ENCODE measurements at places on chromosomes 3 and 15.

DNA sequence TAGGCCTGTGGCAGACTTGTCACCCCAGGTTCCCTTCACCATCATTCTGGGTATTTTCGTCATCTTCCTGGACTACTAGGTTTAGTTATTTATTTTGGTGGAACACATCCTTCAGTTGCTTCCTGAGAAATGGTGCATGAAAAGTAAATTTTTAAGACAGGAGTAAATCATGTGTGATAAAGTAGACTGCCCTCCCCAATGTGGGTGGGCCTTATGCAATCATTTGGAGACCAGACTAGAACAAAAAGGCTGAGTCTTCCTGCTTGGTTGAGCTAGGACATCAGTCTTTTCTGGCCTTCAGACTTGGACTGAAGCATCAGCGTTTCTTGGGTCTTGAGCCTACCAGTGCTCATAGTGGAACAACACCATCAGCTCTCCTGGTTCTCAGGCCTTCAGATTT is 50.7 kb upstream of the SLC2A2 start:
- no peak for DNase-seq

DNA sequence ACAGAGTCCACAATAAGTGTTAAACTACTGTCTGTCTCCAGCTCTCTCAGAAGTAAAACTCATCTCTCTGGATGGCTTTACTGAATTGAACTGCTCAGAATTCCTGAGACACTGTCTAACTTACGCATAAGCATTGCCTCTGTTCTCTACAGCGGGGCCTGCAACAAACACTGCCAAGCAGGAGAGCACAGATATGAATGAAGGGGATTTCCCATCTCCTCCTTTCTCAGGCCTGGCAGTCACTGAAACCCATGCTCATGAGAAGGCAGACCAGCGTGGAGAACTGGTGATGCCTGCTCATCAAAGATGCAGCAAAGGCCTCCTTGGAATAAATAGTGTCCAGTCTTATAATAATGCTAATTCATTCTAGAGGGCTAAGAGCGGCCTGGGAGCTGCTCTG is 10.3 kb downstream of the RASGRP1 start:
- DNase-seq: no peak

DNA sequence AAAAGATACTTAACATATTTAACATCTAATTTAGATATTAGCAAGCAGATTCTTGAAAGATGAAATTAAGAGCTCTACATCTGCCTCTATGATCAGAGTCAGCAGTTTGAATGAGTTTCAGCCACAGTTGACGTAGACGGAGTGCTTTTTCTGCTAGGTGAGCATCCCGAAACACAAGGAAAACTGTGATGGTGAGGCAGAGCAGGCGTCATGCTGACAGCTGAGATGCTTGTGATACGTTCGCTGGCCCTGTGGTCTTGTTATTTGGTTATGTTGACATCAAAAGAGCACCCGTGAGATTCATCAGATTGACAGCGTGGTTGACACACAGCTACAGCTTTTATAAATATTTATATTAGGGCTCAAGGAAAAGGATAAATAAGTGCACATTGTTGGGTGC is 19.6 kb upstream of the GOLGA8B start:
- no peak for DNase-seq

- DNase-seq: no peak
Measured at GRCh38 chr3:99505200-99505599, 133.2 kb upstream of the COL8A1 start.

DNA sequence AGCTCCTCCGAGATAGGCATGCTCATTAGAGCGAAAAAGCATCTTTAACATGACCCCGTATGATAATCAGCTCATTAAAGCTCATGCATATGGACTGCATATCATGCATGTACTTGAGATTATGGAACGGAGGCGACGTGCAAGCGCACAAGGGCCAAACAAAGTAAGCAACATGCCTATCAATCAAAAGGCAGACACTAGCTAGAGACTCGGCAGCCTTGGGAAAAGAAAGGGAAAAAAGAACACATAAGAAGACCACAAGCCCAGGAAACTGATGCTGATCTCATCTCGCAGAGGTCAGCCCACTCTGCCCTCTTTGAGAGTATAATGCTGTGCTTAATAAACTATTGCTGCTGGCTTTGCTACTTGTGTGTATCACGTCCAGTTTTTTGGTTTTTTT is 2.6 kb upstream of the ACOX2 start:
- no peak for DNase-seq

- no peak for DNase-seq
Measured at GRCh38 chr3:58214484-58215316, 3.9 kb upstream of the DNASE1L3 start.

DNA sequence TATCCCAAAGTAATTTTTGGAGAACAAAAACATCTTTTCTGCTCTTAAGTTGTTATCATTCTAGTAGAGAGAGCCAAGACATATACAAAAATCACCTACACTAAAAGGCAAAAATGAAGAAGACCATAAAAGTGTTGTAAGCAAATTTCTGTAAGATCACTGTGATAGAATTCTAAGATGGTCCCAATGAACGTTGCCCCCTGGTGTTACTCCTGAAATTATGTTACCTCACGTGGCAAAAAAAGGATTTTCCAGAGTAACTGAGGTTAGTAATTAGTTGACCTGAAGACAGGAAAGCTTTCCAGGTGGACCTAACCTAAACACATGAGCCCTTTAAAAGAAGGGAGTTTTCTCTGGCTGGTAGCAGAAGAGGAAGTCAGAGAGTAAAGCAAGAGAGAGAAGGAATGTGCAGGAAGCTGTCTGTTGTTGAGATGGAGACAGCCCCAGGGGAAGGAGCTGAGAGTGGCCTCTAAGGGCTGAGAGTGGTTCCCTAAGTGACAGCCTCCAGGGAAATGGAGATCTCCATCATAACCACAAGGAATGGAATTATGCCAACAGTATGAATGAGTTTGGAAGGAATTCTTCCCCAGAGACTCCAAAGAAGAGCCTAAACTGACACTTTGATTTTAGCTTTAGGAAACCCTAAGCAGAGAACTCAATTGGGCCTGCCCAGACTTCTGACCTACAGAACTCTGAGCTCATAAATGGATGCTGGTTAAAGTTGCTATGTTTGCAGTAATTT is 205.9 kb downstream of the CD47 start:
- DNase-seq: no peak

GRCh38 chr15:60563539-60564404 is 84.8 kb upstream of the ICE2 start:
- DNase-seq: no peak

DNA sequence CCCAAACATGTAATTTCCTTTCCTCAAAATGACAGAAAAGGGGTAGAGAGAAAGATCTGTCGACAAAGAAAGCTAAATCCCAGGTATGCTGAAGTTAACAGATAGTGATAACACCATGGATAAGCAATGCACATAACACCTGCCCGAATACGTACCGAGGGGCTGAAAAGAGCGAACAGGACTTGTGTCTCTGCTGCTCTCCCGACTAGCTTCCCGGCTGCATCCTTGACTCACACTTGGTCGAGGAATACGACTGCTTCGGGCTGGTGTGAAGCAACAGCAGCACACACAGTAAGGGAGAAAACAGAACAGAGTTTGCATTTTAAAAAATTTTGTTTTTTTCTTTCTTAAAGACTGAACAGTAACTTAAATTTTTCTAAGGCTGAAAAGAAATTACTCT is 136.4 kb downstream of the CLASP2 start:
- no peak for DNase-seq

- no peak for DNase-seq
Measured at GRCh38 chr3:45646051-45646585, 43.1 kb upstream of the SACM1L start.

DNA sequence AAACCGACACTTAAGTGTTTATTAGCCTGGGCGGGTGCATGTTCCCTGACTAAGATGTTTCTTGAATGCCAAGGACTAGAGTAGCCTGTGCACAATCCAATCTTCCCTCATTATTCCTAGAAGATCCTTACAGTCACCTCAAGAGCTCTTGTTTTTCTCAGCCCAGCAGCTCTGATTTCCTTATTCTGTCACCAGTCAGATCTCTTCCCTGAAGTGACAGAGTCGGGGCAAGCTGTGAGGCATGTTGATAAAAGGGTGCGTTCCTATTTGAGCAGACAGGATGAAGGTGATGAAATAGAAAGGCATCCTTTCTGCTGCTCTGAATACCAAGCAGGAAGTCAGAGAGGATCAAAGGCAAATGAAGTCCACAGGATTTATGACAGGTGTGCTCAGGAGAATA is 125.6 kb upstream of the MCTP2 start:
- no peak for DNase-seq

- no peak for DNase-seq
Measured at GRCh38 chr3:187497052-187497451, 128.9 kb downstream of the RTP4 start.

GRCh38 chr15:42742149-42742548 is 5.2 kb upstream of the CDAN1 start:
- no peak for DNase-seq

GRCh38 chr3:116124166-116124565 is 321.1 kb downstream of the LSAMP start:
- DNase-seq: no peak

GRCh38 chr15:57505949-57506391 is 85.7 kb upstream of the MYZAP start:
- DNase-seq: no peak

- no peak for DNase-seq
Measured at GRCh38 chr3:113204371-113204770, 7.0 kb upstream of the BOC start.

DNA sequence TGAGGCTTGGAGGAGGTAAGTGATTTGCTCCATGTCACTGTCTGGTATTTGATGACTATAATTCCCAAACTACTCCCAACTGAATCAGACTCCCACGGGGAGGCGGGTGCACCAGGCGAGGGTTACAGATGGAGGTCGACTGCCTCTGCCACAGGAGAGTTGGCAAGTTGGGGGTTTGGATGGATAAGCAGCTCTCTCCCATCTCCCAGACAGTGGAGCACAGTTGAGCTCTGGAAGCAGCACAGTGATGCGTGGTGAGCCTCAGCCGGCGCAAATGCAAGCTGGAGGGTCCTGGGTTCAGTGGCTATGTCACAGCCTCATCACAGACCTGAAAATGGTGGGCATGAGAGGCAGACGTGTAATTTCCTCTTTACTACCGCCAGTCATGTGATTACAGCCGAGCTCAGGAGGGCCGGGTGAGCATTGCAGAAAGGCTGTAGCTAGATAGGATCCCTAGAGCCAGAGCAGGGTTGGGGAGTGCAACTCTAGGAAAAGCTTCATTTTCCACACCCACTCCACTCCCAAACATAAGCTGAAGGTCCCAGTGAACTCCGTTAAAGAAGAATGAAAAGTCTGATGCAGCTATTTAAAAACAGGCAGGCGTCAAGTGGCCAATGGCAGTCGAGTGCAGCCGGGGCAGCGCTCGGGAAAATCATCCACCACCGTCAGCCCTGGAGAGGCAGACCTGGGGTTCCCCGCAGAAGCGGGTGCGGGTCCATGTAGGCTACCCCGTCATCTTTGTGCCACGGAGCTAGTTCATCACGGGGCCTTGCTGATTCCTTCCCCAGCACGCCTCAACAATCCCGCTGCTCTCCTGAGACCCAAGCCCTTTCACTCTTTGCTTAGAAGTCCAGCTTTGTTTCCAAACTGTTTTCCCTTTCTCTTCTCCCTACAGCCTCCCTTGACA is 33.3 kb upstream of the VPS8 start:
- no peak for DNase-seq

- DNase-seq: no peak
Measured at GRCh38 chr15:75606711-75607699, 18.5 kb downstream of the SNUPN start.

GRCh38 chr3:186109897-186110803 is 1.3 kb upstream of the ETV5 start:
- peak; percentile 53 for DNase-seq

DNA sequence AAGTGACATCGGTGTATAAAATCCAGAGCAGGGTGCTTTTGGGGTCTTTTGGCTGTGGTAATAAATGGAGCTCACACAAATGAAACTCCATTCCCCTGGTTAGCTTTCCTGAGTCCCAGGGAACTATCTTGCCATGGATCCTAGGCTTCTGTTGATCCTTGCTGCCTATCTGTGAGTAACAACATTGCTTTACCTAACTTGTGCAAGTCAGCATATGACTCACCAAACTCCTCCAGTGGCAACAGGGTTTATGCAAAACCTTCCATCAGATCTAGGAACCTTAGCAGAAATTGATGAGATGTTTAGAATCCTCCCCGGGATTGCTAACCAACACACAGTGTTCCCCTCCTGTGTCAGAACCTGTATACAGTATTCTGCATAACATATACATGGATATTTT is 105.4 kb downstream of the SCAPER start:
- DNase-seq: peak; percentile 19
